ENCODE measurements at places on chromosomes 7 and 10.

GRCh38 chr7:99805641-99806040 is 21.7 kb upstream of the CYP3A4 start:
- no peak for DNase-seq

DNA sequence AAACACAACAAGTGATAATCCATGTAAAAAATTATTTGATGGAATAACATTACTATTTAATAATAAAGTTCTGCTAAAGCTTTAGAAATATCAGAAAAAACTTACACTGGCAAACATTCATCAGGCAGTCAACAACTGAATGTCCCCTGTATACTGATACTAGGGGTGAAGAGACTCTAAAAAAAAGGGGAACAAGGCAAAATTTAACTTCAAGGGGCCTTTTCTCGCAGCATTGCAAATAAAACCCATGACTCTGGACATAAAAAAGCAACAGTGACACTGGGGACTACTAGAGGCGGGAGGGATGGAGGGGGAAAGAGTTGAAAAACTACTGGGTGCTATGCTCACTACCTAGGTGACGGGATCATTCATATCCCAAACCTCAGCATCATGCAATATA is 5.8 kb upstream of the IFRD1 start:
- no peak for DNase-seq

- no peak for DNase-seq
These were observed 546.9 kb upstream of the GALNT17 start for GRCh38 chr7:70585071-70585470.

DNA sequence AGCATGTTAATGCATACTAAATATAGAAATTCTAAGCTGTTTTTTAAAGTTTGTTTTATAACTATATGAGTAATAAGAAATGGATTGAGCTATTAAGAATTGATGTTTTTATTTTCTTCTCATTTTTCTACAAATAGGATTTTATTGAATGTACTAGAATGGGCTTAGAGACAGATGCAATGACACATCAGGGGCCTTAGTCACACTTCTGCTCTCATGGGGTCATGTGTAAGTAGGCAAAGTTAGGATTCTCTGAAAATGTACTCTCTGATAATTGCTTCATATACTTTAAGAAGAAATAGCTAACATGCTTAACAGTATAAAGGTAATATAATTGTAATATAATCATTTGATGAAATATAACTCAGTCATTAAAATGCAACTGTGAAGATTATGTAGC is 154.6 kb downstream of the ZNF438 start:
- DNase-seq, result no peak

DNA sequence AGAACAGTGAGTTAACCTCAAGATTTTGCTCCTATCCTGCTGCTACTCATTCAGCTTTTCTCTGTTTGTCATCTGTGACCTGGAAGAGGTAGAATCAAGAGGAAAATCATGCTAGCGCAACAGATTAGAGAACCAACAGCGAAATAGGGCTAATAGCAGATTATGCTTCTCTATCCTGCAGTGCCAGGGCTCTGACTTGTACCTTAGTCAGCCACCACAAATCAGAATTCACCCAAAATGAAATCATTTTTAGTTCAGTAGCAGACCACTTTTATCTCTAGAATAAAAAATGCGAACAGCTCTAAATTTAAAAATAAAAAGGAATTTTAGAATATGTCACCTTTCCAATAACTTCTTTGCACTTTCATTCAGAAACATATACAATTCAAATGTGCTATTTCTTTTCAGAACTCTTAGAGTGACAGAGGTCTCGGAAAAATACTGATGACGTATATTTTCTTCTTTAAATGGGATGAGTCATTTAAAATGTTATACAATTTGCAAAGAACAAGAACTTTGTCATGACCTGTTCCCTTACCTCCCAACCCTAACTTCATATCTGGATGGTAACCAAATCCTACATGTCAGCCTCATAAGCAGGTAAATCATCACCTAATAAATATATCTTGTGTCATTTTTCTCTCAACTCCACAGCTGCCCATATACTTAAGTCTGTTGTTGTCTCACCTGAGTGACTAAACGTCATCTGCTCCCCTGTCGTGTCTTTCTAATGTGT is 896.4 kb downstream of the PCDH15 start:
- no peak for DNase-seq

DNA sequence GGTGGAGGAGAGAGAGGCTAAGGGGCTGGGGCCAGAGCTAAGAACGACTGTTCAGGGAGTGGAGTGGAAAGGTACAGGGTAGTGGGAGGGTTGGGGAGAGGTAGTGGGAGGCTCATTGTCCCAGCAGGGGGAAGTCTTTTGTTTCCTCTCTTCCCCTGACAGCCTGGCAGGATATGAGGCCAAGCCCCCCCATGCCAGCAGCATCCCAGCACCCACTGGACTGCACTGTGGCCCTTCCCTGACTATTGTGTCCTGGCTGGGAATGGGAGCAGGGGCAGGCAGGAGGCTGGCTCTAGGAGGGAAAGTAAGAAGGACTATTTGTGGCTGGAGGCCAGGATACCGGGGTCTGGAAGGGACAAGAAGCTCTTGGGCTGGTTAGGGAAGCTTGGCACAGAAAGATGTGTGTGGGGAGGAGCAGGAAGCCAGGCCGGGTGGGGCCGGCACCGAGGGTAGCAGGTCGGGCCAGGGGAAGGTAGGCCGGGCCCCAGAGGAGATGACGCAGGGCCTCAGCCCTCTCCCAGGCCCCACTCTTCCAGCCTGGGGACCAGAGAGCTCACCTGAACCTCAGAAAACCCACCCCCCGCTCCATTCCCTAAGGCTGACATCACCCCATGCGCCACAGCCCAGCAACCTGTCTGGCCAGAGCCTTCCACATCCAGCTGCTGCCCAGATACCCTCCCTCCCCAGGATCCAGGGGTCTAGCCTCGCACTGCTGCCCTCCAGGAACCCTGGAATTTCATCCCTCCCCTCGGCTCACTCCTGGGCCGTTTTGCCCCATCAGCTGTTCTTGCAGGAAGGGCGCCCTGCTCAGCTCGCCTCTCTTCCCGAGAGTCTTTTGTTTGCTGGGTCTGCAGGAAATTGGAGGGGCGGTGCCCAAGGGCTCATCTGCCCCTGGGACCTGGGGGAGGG is 8.8 kb upstream of the EPHB4 start:
- no peak for DNase-seq

DNA sequence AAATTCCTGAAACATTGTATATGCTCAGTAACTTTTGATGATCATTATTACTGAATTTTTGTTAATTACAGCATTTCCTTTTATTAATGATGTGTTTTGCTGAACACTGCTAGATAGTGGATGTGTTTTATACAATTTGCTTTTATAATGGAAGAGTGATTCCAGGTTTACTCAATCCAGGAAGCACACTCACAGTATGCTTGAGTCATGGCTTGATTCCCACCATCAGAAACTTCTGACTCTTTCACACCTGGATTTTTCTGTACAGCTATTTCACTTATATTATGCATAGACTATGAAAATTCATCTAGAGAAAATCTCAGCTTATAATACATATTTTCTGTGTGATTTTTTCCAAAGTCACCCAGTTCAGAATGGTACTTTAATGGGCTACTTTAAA is 1040.9 kb downstream of the GRM8 start:
- DNase-seq, result no peak
